ENCODE measurements at places on chromosomes 7 and 10.

- no peak for DNase-seq
These were observed 185.7 kb upstream of the TMEM72 start for GRCh38 chr10:44725404-44725803.

DNA sequence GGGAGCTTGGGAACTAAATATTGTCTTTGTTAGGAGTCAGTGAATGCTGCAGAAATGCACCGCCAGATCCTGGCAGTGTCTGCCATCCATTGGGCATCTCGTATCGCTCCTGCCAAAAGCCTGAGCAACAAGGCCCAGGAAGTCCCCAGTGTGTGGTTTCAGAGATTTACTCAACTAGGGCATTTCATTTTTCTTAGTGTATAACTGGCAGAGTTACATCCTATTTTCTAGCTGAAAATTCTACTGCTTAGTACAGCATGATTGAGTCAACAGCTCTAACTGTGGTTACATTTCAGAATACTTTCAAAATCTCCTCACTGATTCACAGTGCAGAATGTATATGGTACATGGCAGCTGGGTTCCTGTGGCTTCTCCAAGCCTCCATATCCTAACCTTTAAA is 95.8 kb upstream of the CREB5 start:
- DNase-seq, result peak; percentile 88

GRCh38 chr10:5453749-5454489 is 41.6 kb downstream of the NET1 start:
- no peak for DNase-seq

- DNase-seq, result no peak
These were observed 191.8 kb upstream of the SEMA3C start for GRCh38 chr7:81110673-81111072.

GRCh38 chr7:2141651-2142050 is 91.1 kb downstream of the MAD1L1 start:
- DNase-seq, result no peak

GRCh38 chr7:4959306-4959705 is 319 bp upstream of the MMD2 start:
- no peak for DNase-seq

- DNase-seq, result peak; percentile 19
These were observed 1.7 kb downstream of the DPY19L1 start for GRCh38 chr7:35035511-35035961.

DNA sequence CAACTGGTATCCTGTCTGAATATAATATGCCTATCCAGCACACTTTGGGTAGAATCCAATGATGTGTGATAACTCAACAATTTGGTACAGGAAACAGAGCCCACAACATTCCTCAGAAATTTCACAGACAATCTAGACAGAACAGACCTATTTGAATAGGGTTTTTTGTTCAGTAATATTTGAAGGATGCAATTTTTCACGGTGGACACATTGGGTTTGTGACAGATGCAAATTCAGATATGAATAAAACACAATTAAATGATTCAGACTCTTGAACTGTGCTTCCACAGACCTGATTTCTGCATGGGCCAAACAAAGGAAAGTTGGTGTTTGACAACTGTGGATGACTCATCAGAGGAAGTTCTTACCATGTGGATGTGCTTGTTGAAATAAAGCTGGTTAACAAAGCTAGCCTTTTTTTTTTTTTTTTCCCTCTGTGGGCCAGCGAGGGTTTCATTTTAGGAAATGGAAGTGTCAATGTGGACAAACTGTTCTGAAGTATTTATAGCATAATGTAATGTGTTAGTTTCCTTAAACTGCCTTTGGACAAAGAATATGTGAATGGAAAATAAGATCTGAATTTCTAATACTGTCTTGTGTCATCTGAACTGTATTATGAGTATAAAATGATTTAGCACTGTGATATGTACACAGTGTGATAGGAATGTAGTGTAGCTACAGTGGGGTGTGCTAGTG is 43.2 kb upstream of the FAM133B start:
- peak; percentile 88 for DNase-seq

- peak; percentile 48 for DNase-seq
These were observed 25.5 kb downstream of the SHOC2 start for GRCh38 chr10:110944792-110945396.

DNA sequence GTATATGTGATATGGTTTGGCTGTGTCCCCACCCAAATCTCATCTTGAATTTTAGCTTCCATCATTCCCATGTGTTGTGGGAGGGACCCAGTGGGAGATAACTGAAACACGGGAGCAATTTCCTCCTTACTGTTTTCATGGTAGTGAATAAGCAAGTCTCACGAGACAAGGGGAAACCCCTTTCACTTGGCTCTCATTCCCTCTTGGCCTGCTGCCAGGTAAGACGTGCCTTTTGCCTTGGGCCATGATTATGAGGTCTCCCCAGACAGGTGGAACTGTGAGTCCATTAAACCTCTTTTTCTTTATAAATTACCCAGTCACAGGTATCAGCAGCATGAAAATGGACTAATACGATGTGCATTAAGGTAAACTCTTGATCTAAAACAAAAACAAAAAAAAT is 357.1 kb upstream of the AOAH start:
- no peak for DNase-seq

DNA sequence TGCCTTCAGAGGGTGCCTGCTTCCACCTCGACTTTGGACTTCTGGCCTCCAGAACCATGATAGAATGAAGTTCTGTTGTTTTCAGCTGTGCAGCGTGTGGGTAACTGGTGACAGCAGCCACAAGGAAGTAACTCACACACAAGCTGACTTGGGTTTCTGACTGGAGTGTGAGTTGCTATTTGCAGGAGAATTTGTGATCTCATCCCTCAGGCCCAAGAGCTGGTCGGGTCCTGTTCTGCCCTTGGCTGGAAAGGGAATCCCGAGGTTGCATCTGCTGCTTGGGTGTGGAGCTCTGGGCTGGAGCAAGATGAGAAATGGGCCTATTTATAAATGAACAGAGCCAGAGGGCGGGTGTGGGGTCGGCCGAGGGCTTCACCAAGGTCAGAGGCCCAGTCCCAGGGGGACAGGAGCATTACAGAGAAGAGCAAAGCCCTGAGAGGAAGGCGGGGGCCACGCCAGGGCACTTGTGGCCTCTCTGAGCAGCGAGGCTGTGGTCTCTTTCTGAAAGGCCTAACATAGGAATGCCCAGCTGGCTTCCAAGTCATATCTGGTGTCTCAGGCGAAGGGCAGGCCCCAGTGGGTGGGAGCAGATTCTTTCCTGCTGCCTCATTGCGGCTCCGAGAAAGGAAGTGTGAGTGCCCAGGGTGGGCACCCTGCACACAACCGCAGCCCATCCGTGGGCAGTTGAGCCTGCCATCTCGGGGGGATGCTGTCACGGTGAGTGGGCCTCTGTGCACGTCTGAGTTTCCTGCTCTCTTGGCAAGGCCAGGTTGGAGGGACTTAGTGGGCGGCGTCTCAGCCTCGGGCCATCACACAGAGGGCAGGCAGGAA is 26.5 kb upstream of the C10orf71 start:
- no peak for DNase-seq

DNA sequence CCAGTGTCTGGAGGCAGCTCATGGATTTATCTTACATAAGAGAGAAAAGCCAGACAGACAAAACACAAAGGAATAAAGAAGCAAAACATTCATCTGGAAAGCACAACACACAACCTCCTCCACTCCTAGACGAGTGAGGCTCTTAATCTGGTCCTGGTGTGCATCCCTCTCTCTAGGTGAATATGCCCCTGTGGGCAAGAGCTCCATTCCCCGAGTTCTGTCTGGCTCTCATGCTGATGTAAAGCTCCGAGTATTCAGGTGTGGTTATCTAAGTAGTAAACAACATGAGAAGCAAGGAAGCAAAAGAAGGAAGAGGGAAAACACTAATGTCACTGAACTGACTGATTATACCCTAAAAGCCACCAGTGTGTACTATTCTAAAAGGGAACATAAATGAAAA is 47.9 kb upstream of the FEZF1 start:
- DNase-seq, result no peak

- peak; percentile 6 for DNase-seq
These were observed 674.4 kb downstream of the PHTF2 start for GRCh38 chr7:78473021-78473420.

- DNase-seq, result no peak
These were observed 34.2 kb downstream of the ZNF487 start for GRCh38 chr10:43471146-43471545.

DNA sequence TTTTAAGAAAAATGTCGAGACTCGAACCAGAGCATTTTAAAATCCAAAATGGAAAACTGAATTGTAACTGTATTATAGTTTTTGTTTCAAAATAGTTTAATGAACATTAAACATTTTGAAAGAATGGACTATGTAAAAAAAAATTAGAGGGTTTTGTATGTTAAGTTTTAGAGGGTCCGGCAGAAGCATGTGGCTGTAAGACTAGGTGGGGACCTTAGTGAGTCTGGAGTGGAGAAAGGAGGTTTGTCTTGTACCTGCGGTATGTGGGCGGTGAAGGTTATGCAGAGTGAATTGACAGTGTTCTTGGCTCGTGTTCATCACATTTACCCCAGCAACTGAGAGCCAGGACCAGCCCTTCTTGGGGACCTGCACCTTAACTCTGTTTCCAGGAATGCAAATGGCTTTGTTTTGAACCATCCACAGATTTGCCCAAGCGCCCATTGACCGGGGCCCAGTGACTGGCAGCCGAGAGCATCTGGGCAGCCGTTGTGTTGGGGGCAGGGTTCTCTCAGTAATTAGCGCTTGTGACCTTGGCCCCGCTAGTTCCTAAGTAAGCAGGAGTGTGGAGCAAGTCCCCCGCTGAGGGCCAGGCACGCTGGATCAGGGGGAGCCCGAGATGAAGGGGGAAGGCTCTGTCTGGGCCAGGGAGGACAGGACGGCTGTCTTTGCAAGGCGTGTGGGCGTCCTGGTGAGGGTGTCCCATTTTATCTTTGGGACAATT is 1.4 kb upstream of the KLF6 start:
- no peak for DNase-seq

DNA sequence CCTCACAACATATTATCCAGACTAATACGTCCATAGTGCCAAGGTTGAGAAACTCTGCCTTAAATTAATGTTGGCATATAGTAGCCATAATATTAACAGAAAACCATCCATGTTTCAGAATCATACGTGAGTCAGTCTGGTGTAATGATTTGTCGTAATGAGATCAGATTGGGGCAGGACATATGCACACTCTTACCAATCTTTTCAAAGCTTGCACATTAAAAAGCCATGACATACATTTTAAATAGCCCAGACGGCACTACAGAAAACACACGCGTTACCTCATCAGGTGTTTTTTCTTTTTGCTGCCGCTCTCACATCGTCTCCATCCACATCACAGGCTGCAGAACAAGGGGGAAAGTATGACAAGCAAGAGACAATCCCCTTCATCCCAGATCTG is 211.6 kb downstream of the NEBL start:
- DNase-seq, result no peak

DNA sequence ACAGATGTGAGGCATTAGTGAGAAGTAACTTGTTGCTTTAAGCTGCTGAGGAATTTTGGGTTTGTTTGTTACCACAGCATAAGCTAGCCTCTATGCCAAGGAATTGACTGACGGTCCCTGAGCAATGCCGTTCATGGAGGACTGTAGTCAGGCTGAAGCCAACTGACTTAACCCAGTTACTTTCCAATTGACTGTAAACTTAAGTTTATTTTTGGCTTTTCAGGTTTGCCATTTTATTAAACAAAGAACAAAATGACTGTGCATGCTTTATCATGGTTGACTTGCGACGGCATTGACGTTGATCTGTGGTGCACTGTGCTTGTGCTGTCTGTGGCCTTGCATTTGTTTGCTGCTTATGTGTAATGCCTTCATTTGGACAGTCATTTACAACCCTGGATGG is 53.5 kb downstream of the DNAJB9 start:
- DNase-seq, result no peak

- no peak for DNase-seq
These were observed 43.5 kb downstream of the ACSM6 start for GRCh38 chr10:95237376-95238170.

DNA sequence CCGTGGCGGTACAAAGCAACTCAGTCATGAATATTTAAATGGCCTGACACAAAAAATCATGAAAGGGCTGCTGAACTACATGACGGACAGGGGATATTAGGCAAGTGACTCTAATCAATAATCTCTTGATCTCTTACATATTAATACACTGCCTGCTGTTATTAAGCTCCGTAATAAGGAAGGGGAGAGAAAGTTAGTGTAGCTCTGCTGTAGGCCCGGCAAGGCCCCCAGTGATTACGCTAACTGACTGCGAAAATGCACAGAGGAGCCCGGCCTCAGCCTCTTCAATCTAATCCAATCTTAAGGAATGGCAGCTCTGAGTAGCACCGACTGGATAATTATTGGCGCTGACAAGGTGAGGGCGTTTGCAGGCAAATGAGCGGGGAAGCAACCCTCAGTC is 583.5 kb upstream of the MKI67 start:
- DNase-seq, result no peak

DNA sequence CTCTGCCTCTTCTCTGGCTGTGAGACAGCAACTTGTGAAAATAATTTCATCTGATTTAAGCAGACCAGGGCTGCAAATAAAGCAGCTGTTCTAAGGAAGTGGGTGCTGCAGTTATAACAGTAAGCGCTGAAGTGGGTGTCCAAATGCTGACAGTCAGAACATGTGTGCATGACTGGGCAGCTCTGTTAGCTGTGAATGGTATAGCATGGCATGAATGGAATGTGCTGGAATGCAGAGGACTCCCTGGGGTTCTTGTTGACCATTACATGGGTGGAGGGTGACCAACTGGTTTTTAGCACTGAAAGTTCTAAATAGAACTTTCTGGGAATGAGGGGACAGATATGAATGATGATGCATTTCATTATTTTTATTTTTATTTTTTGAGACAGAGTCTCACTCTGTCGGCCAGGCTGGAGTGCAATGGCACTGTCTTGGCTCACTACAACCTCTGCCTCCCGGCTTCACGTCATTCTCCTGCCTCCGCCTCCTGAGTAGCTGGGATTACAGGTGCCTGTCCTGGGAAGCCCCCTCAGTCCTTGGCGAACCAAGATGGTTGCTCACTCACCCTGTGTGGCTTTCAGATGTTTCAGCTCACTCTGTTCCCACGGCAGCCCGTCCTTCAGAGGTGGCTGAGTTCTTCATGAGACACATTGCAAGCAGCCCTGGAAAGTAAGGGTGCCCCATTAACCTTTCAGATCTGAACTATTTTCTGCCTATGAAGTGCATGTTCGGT is 319.8 kb upstream of the PHYHIPL start:
- DNase-seq, result peak; percentile 96

- no peak for DNase-seq
These were observed 8.8 kb downstream of the DDC start for GRCh38 chr7:50556247-50556991.

DNA sequence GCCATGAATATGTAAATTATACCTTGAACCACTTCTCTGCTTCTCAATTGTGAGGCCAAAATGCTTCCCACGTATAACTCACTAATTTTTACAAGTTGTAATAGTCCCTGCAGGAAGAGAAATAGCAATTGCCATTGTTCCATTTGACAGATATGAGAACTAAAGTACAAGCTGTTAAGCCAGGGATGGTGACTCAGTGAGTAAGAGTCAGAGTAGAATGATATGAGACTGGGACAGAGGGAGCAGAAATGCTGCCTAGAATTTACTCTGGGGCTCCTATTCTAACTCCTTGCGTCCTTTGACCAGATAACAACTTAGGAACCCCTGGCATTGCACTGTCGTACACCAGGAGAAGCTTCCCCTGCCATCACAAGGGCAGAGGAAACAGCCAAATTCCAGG is 45.1 kb upstream of the SEPTIN7 start:
- DNase-seq, result no peak

Data from HS-5 (cell line).